ENCODE measurements at places on chromosomes 7 and 10. TPM values are rescaled to one million over a fixed set of nuclear protein-coding genes. Genes with fewer than 3 reads are reported as not detected.

Gene BTBD16
- polyA plus RNA-seq: not detected

Gene NPFFR1
- not detected for polyA plus RNA-seq

Gene ZMIZ1
- 4.2 TPM for polyA plus RNA-seq

Gene PAX4
- not detected for polyA plus RNA-seq

Gene CFAP69
- polyA plus RNA-seq: not detected

Gene ARL4A
- 18.9 TPM for polyA plus RNA-seq

Gene AKR1C1
- not detected for polyA plus RNA-seq

Gene TMEM229A
- not detected for polyA plus RNA-seq

All from naive thymus-derived CD4-positive, alpha-beta T cell (primary cell).